Hematopoietic multipotent progenitor cell treated with erythropoietin and hydrocortisone succinate and interleukin-3 and kit ligand, for 17 days (in vitro differentiated cells): ENCODE measurements at places on chromosomes 1 and 21.

- no peak for DNase-seq
These were observed 126.0 kb downstream of the NR5A2 start for GRCh38 chr1:200153277-200154055.

DNA sequence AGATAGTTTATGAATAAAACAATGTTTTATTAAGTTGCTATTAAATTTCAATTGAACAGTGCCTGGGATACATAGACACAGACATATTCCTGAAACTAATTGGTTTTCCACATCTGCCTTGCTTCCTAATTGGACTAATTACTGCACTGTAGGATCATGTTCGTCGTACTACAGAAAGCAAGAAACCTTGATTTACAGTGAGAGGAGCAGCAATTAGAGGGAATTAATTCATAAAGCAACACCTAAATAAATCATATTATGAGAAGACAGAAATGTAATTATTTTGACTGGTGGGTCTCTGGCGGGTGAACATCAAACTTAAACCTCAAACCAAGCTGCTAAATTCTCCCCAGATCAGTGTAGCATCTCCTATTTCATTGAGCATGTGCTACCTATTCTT lies 124.6 kb upstream of the CAMK1G start:
- DNase-seq = no peak

GRCh38 chr1:201503397-201504176 lies 3.3 kb downstream of the CSRP1 start:
- no peak for DNase-seq

DNA sequence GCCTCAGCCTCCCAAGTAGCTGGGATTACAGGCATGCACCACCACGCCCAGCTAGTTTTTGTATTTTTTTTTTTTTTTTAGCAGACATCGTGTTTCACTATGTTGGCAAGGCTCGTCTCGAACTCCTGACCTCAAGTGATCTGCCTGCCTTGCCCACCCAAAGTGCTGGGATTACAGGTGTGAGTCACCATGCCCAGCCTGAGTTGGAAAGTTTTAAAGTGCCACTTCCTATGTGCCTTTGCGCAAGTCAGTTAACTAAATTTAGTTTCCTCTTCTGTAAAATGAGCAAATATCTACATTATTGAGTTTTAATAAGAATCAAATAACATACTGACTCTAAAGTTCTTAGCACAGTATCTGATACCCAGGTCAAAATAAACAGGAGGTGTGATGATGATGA lies 12.4 kb downstream of the SLC19A2 start:
- no peak for DNase-seq

DNA sequence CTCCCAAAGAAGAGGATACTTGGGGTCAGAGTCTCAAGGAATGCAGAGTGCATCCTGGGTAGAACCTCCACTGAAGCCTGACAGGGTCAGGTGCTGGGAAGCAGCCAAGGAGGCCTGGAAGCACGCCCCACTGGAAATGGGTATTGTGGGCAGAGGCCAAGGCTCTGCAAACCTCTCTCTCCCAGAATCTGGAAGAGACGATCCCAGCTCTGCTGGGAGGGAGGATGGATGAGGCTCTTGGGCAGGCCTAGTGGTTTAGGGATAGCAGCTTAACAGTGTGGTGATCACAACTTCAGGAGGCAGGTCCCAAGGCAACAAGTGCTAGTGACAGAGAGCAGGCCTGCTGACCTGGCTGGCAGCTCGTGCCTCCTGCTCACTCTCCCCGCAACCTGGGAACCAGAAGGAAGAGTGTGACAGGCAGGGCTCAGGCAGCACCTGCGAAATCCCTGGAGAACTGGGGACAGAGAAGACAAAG lies 641.0 kb downstream of the PLPP3 start:
- no peak for DNase-seq
